ENCODE measurements at places on chromosomes 1 and 21.

DNA sequence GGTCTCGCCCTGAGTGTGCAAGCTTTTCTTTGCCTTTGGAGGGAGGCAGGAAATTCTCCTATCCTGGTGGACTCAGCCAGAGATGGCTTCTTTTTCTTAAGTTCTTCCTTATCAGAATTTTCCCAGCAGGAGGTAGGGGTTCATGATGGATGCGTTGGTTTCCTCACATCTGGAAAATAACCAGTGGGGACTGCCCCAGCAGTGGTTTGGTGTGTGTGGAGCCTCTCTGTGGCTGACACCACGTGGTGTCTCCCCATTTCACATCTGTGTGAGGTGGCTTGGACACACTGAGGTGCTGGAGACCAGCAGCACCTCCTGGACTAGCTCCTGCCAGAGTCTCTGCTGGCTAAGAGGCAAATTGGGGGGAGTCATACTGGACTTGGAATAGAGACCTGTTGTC lies 32.6 kb downstream of the B3GALT5 start:
- DNase-seq: no peak

DNA sequence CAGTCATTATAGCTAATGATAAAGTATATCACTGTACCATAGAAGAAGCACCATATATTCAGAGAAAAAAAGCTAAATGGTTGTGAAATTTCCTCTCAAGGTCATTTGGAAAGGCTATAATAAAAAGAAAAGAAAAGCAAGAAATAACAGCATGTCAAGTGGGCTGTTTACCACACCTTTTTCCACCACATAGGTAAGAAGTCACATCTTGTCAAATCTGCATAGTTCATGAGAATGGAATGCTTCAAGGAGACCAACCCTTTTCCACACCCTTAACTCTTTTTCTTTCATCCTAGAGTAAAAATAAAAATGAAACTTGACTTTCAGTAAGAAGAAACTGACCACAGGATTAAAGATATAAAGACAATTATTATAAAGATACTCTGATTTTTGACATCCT lies 91.2 kb downstream of the ATP6V1G3 start:
- no peak for DNase-seq

DNA sequence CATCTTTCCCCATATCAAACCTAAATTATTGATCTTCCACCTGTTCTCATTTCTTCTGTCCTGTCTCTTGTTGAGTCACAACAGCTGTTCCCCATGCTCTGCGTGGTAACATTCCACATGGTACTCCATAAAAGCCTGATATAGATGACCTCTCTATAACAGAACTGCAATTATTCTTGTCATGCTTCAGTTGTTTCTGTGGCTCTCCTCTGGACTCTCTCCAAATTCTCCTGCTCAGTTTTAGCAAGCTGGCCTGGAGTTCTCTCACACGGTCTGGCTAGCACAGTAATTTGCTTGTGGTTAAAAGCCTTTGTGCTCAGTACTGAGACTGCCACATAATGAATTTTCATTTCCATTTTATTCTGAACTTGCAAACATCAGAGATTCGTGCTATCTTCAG lies 10.6 kb upstream of the LRRC39 start:
- peak; percentile 70 for DNase-seq

GRCh38 chr21:29233256-29233546 lies 65.5 kb upstream of the BACH1 start:
- DNase-seq: no peak

DNA sequence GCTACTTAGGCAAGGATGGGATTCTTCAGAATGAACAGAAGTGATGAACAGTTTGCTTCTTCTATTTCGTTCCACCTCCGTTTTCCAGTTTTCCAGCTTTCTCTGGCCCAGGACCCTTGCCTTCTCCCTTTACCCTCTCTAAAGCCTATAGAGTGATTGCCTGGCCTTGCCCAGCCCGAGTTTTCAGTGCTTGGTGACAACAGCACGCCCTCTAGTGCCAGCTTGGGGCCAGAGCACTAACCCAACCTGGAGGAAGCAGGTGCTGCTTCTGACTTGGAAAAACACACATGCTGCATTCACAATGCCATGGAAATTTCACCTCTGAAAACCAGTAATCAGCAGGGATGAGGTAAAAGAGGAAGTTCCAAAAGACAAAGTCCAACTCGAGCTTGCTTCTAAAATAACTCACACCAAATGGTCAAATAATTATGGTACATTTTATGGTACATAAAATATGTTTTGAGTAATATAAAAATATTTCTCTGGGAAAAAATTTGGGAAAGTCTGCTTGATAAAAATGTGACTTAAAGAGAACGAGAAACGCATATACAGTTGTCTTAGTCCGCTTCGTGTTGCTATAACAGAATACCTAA lies 26.1 kb downstream of the UBE2T start:
- peak; percentile 78 for DNase-seq

- DNase-seq: no peak
These were observed 13.6 kb downstream of the ARPC5 start for GRCh38 chr1:183622013-183622412.

All from COR-L47 (cell line).